Mesenteric fat pad (tissue), 1 donor: ENCODE measurements at places on chromosomes 1 and 21.

GRCh38 chr1:234848972-234849649 lies 239.1 kb upstream of the IRF2BP2 start:
- DNase-seq = no peak

DNA sequence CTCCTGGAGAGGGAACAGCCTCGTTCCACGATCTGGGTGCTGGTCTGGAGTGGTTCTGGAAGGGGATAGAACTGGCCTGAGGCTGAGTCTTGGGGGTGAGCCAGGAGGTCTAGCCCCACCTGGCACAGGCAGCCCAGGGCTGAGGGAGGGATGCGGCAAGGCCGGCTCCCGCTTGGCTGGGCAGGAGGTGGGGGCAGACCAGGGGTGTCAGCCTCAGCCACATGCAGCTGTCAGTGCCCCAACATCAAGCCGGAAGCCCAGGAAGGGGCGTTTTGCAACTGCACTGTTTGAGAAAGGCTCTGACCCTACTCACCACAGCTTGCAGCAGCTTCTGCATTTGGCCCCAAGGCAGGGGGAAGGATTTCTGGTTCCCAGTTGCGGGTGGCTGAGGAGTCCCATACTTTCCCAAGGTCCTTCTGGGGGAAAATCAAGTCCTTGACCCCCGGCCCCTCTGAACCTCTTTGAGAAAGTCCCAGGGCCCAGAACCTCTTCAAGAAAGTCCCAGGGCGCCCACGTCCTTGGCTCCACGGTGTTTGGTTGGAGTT lies 2.0 kb downstream of the EFHD2 start:
- DNase-seq = no peak

- DNase-seq = no peak
Observed at GRCh38 chr21:21897275-21897883, 899.2 kb downstream of the NCAM2 start.

DNA sequence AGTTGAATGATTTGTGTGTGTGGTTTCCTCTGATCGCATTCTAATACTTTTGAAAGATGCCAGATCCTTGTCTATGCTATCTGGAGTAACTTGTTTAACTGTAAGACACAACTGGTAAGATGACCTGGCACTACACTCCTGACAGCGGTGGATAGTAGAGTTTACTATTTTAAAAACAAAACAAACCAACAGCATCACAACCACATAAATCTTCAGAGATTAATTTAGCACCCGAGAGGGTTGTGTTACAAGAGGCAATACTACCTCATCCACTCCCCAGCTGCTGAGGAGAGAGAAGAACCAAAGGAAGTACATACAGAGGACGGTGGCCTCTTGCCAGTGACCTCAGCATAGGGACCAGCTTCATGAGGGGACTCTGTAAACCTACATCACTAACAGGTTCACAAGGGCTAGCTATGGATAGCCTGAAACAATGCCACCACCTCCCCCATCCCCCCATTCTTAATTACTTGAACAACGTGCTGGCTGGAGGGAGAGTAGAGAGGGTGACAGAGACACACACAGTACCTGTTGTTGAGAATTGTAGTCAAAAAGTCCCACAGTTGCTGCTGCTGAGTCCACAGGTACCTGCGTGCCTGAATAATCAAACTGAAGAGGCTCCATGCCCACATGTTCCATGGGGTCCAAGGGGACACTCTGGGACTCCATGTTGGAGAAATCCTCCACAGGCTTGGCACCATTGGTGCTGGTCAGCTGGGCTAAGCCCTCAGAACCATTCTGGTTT lies 73.5 kb downstream of the PUM1 start:
- no peak for DNase-seq

DNA sequence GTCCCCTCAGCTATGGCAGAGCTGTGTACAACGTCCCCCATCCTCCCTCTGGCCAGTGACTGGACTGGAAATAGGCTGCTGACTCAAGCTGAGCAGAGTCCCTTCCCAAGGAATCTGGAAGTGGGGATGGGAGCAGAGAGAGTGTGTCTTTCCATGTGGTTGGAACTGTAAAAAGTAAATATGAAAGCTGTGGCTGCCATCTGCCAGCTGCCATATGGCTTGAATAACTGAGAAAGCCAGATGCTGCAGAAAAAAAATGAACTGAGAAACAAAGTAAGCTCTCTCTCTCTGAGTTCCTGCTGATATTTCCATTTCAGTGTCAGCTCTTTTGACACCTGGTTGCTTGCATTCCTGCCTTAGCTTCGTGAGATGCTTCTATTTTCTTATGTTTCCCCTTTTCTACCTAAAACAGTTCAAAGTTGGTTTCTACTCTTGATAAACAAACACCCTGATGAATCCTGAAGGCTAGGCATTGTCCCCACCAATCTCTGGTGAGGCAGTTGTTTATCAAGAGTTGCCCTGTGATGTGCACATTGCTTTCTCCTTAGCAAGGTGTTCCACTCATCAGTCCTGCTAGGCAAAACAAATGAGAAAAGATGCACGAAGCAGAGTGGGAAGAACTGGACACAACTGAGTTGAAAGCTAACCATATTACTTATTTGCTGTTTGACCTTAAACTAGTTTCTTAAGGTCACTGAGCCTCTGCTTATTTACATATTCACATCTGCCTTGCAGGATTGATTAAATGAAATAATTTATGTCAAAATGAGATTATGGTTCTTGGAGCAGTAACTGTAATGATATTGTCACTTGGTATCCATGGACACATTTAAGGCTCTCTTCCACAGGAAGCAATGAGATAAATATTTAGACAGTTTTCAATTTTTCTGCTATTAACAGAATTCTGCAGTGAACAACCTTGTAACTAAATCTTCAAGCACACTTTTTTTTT lies 16.6 kb upstream of the DR1 start:
- DNase-seq = no peak

GRCh38 chr1:246270236-246270635 lies 236.8 kb downstream of the SMYD3 start:
- DNase-seq = no peak

GRCh38 chr1:26694638-26695355 lies 1.0 kb upstream of the ARID1A start:
- no peak for DNase-seq

GRCh38 chr1:66353257-66353656 lies 180.7 kb upstream of the SGIP1 start:
- no peak for DNase-seq

GRCh38 chr1:41864471-41865040 lies 54.2 kb downstream of the HIVEP3 start:
- no peak for DNase-seq

GRCh38 chr1:162008799-162009198 lies 14.9 kb downstream of the OLFML2B start:
- no peak for DNase-seq

- DNase-seq = no peak
Observed at GRCh38 chr1:3324704-3325535, 129.5 kb upstream of the ARHGEF16 start.

- DNase-seq = no peak
Observed at GRCh38 chr1:46380508-46380907, 13.6 kb upstream of the FAAH start.

DNA sequence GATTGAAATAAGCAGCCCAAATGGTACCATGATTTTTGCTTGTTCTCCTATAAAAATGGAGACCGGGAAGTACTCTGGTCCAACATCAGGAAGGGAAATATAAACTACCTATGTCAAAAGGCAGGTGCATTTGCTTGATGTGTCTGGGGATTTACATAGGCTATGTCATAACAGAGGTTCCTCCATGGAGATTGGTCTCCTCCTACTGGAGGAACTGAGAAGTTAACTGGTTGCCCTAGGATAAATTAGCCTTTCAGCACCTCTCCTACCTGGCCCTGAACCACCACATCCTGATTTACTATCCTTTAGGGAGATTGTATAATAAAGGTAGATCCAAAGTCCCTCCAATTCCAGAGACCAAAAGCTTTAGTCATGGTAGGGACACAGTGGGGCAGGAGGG lies 1109.3 kb upstream of the B3GALT2 start:
- no peak for DNase-seq

DNA sequence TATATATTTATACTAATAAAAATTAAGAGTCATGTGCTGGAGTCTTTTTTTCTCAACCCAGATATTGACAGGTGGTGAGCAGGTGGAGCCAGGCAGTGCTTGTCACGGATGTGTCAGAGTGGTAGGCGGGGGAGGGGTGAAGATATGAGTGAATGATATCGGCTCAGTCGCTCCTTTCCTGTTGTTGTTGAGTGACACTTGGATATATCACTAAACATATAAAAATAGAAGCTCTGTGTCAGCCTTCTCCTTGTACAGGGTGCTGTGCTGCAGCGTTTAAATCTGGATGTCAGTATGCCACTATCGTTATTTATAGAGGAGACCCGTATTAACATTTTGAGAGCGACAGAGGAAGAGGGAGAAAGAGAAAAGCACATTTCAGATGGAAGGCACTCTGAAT lies 339.6 kb downstream of the NUF2 start:
- no peak for DNase-seq

DNA sequence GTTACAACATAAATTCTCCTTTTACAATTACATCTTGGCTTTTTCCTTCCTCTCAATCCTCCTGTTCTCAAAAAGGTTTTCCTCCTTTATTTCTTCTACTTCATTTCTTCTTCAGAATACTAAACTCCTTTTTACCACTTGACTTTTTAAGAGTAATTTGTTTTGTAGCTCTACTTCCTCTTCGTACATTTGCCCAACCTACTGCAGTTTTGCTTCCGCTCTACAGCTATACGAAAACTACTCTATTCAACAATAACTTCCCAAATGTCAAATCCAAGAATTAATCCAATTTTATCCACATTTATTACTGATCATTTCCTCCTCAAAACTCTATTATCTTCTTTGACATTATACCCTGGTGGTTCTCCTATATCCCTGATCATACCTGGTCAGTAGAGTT lies 3.4 kb downstream of the GDAP2 start:
- no peak for DNase-seq

- DNase-seq = no peak
Observed at GRCh38 chr1:1315435-1315954, 7.1 kb downstream of the PUSL1 start.

DNA sequence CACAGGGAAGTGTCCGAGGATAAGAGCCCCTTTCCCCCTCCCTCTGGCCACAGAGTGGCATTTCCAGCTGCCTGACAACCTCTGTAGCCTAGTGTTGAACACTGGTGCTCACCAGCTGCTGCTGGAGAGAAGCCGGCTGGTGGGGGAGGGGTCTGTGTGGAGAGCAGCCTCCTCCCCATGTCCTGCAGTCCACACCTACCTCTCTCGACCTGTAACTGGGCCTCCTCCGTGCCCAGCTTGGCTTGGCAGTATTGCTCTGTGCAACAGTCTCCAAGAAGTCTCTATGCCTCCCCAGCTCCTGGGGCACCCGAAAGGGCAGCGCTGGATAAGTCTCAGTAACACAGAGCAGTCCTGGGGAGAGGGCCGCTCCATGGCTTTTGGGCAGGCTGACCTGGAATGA lies 17.0 kb downstream of the PAPPA2 start:
- DNase-seq = no peak

DNA sequence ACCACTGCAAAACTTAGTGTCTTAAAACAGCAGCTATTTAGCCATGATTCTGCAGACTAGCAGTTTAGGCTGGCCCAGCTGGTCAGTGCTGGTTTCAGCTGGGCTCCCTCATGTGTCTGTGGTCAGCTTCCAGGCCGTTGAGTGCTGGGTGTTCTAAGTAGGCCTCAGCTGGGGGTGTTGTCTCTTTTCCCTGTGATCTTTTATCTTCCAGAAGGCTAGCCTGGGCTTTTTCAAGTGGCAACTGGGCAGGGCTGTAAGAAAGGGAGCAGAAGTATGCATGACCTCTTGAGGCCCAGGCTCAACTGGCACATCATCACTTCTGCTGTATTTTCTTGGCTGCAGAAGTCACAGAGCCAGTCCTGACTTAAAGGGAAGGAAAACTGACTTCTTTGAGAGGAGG lies 136.1 kb downstream of the KIF26B start:
- no peak for DNase-seq

- peak; percentile 90 for DNase-seq
Observed at GRCh38 chr1:206706298-206706791, 21.6 kb downstream of the MAPKAPK2 start.

DNA sequence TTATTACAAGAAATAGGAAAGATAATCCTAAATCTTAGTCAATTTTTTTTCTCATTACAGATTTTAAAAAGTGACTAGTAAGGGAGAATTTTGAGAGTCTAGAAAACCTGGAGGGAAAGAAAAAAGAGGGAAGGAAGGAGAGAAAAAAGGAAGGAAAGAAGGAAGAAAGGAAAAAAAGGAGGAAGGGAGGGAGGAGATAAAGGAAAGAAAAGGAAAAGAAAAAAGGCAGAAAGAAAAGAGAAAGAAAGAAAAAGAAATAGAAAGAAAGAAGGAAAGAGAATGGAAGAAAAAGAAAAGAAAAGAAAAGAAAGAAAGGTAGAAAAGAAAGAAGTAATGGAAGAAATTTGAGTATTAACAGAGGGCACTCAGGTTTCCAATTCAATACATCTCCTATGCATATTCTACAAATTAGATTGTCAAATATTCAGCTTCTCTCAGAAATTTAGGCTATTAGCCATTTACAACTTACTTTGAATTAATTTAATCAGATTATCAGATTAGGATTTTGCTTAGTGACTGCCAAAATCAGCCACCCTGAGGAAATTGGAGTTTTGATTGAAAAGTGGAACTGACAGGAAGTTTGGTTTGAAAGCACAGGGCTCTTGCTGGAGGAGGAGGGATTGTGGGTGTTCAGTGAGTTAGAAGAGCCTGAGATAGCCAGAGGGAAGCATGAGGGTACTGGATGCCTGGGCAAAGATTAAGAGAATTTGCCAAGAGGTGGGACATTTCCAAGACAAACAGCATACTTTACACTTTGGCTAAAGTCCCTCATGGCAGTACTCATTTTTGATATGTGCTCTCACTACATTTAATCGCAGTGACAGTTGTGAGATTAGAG lies 677.8 kb downstream of the USP25 start:
- DNase-seq = no peak

DNA sequence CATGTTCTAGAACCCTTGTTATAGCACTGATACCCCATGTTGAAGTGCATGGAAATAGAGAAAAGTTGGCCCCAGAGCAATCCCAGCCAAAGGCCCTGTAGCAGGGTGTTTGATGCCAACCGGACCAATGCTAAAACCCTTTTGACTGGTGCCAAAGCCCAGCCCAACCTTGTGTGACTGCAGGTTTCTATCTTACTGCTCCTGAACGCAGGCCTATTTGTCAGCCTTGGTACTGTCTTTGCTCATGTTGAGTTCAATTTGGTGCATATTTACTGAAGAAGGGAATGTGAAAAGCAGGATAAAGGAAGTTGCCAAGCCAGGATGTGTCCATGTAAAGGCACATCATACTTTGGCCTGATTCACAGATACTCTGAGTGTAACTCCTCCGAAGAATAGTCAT lies 51.7 kb upstream of the NFASC start:
- DNase-seq = no peak

- no peak for DNase-seq
Observed at GRCh38 chr1:92502247-92502646, 15.5 kb upstream of the GFI1 start.

- DNase-seq = no peak
Observed at GRCh38 chr21:43861706-43862105, 3.3 kb upstream of the AGPAT3 start.

GRCh38 chr1:91805311-91805801 lies 80.6 kb downstream of the TGFBR3 start:
- no peak for DNase-seq

- DNase-seq = peak; percentile 71
Observed at GRCh38 chr1:229643996-229644745, 18.1 kb downstream of the URB2 start.

DNA sequence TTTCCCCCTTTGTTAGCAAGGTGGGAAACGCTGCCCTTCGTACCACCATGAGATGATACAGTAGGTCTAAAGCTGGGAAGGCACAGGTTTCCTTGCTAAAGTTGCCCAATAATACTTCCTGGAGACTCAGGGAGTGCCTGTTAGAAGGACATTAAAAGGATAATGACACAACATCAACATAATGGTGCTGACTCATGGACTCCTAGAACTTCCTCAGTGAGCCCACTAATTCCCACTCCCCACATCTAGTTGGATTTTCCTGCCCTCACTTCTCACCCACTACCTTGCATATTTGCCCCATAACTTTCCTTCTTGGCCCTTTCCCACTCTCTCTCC lies 17.5 kb downstream of the CFAP45 start:
- DNase-seq = no peak
